ENCODE measurements at places on chromosomes 7 and 10.

- no peaks in the 10 kb centered on the region for H3K27me3 ChIP-seq
- no peak for DNase-seq
- H3K4me1 ChIP-seq = peaks cover 32% of the 10 kb centered on the region
- H3K36me3 ChIP-seq = peaks cover 7% of the 10 kb centered on the region
- H3K27ac ChIP-seq = peak overlapping the region; percentile 87
- H3K4me3 ChIP-seq = no peak overlapping the region
These were observed 1.0 kb upstream of the PILRA start for GRCh38 chr7:100372256-100372655.

DNA sequence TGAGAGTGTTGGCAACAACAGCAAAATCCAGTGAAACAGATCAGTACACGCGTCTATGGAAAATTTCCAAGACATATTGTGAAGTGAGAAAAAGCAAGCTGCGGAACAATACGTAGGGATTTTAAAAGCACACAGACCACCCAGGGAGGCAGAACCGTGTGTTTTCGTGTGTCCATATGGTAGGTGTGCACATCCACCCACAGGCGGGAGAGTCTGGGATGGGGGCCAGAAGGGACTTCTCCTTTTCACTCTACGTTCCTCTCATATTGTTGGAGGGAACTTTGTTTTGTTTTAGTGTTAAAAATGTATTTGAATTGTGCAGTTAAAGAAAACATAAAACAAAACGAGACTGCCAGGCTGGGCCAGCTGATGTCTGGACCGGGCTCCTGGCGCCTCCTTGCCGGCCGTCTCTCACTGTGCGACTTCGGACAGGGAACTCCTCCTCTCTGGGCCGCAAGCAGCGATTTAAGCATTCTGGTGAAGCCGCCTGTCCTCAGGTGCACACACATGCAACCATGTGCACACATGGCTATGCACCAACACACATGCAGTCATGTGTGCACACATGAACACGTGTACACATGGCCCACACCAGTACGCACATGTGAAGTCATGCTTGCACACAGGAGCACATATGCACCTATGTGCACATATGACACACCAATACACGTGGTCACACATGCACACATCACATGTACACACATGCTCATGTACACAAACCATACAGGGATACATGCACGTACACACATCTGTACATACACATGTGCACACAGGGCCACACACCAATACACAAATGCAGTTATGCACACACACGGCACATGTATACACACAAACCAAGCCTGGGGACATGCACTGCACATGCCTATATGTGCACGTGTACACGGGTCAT lies 141.1 kb downstream of the ELFN1 start:
- no peak overlapping the region for H3K4me3 ChIP-seq
- H3K27ac ChIP-seq = no peak overlapping the region
- H3K4me1 ChIP-seq = no peaks in the 10 kb centered on the region
- DNase-seq = no peak
- H3K27me3 ChIP-seq = no peaks in the 10 kb centered on the region
- H3K36me3 ChIP-seq = no peaks in the 10 kb centered on the region

DNA sequence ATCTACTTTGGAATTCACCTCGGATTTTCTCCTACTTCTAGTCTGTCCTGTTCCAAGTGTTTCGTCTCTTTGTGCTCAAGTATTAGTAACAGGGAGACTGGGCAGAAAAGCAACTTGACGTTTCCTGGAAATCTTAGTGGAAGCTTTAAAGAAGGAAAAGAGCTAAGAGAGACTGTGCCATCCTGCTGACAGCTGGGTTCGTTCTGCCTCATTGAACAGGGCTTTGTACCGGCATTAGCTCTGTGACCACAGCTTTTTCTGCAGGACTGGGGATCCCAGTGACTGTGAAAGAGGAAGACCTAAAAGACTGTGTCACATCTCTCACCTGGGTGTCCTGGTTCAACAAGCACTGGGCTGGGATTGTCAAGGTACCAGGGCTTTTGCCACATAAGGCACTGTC lies 70.8 kb upstream of the CDCA7L start:
- H3K36me3 ChIP-seq = no peaks in the 10 kb centered on the region
- H3K4me3 ChIP-seq = no peak overlapping the region
- H3K27me3 ChIP-seq = peaks cover 25% of the 10 kb centered on the region
- no peak overlapping the region for H3K27ac ChIP-seq

DNA sequence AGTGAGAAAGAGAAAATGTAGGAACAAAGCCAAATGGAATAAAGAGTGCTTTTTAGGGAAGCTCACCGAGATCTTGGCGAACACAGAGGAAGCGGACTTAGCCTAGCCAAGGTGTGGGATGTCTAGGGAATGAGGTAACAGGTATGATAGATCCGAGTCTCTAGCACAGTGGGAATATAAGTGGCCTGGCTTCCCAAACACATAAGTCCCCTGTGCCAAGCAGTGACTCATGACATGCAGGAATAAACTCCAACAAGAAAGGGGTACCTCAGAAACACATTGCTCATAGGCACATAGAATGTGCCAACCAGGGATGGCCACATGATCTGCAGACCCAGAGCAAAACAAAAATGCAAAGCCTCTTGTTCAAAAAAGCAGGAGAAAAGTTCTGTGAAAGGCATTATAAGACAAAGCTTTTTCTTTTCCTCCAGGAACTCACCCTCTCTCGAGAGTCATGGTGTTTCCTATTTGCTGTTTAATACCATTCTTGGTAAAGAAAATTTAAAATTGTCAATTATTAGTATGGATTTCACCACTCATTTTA lies 542.5 kb downstream of the GATA3 start:
- no peaks in the 10 kb centered on the region for H3K4me1 ChIP-seq
- no peak overlapping the region for H3K27ac ChIP-seq
- H3K27me3 ChIP-seq = no peaks in the 10 kb centered on the region

- DNase-seq = no peak
These were observed 70.4 kb downstream of the GPR158 start for GRCh38 chr10:25245165-25245564.

DNA sequence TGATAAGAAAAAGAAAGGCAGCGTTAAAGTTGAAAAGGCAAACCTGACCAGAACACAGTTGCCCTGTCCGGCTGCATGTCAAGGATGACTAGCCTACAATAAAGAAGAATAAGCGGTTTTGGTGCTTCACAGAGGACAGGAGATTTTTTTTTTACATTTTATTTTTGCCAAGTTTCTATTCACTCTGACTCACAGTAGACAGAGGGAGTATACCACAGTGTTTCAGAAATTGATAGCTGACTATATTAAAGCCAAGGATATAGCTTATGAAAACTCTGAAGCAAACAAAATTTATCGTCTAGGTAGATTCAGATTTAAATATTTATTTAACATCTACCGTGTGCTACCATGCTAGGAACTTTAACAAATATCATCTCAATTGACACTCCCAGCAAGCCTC lies 16.9 kb upstream of the POLR1F start:
- H3K27me3 ChIP-seq = peaks cover 29% of the 10 kb centered on the region
- H3K4me1 ChIP-seq = no peaks in the 10 kb centered on the region
- DNase-seq = no peak
- H3K36me3 ChIP-seq = no peaks in the 10 kb centered on the region
- H3K4me3 ChIP-seq = no peak overlapping the region

DNA sequence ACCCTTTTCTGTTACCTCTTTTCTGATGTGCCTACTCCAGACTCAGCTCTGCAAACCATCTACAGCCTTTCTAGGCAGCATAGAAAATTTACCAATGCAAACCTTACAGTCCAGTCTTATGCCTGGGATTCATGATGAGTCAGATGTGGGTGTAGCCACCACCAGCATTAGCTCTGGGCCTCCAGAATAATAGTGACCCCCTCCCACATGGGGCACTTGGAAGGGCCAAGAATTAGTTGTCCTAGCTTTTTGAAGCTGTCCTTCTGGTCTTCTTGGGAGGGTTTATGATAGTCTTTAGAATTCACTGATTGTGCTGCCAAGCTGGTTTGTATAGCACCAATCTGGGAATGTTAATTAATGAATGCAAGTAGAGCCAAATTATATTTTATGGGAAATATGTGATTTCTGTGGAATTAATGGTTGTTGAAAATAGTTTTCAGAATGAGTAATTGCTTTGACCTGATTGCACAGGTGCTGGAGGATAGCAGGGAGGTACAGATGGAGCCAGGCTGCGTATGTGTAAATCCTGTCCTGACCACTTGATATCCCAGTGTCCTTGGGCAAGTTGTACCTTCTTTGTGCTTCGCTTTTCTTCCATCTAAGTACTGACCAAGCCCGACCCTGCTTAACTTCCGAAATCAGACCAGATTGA lies 94.8 kb downstream of the CPED1 start:
- DNase-seq = no peak
- H3K27ac ChIP-seq = no peak overlapping the region
- H3K4me3 ChIP-seq = no peak overlapping the region
- H3K36me3 ChIP-seq = no peaks in the 10 kb centered on the region

DNA sequence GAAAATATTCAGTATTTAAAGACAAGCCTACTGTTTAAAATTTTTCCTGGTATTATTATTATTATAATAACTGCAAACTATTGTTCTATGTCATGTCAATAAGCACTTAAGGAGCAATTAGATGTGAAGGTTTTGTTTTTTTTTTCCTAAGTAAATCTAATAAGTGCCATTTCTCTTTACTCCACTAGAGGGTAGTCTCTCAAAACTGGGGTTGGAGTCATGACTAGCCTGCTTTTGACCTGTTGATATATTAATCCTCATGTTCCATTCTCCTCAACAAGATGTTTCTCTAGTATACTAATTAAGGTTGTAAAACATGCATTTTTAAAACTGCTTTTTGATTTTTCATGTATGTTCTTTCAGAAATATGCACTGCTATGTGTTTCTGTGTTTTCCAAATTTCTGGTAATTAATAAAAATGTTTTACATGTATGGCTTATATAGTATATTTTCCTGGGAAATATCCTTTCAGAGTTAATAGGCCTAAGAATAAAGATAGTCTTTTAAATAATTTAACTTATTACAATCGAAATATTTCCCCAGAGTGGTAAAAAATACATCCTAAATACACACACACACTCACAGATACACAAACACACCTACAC lies 1.0 kb upstream of the LRRN3 start:
- DNase-seq = no peak
- peak overlapping the region; percentile 91 for H3K27ac ChIP-seq
- H3K4me1 ChIP-seq = peaks cover 52% of the 10 kb centered on the region
- no peaks in the 10 kb centered on the region for H3K27me3 ChIP-seq
- peak overlapping the region; percentile 96 for H3K4me3 ChIP-seq

- DNase-seq = no peak
- H3K36me3 ChIP-seq = peaks cover 26% of the 10 kb centered on the region
- peak overlapping the region; percentile 13 for H3K4me3 ChIP-seq
These were observed 33.4 kb downstream of the CCDC6 start for GRCh38 chr10:59872892-59873463.

DNA sequence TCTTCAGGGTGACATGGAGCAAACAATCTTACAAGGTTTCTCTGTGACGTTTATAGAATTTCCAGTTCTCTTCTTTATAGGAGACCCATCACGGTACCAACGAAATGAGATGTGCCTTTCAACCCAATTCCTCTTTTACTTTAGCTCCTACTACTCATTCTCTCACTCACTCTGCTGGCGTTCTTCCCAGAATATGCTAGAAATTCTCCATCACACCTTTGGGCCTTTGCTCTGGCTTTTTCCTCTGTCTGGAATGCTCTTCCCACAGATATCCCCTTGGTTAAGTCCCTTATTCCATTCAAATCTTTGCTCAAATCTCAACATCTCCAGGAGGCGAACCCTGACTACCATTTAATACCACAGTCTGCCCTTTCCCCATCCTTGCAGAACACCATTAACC lies 39.0 kb downstream of the SEMA3C start:
- no peak for DNase-seq
- no peaks in the 10 kb centered on the region for H3K4me1 ChIP-seq
- no peaks in the 10 kb centered on the region for H3K27me3 ChIP-seq
- H3K36me3 ChIP-seq = no peaks in the 10 kb centered on the region

- no peak overlapping the region for H3K4me3 ChIP-seq
- H3K27me3 ChIP-seq = peaks cover 16% of the 10 kb centered on the region
- no peaks in the 10 kb centered on the region for H3K36me3 ChIP-seq
- no peak for DNase-seq
These were observed 79.6 kb downstream of the RAPGEF5 start for GRCh38 chr7:22277375-22277774.

DNA sequence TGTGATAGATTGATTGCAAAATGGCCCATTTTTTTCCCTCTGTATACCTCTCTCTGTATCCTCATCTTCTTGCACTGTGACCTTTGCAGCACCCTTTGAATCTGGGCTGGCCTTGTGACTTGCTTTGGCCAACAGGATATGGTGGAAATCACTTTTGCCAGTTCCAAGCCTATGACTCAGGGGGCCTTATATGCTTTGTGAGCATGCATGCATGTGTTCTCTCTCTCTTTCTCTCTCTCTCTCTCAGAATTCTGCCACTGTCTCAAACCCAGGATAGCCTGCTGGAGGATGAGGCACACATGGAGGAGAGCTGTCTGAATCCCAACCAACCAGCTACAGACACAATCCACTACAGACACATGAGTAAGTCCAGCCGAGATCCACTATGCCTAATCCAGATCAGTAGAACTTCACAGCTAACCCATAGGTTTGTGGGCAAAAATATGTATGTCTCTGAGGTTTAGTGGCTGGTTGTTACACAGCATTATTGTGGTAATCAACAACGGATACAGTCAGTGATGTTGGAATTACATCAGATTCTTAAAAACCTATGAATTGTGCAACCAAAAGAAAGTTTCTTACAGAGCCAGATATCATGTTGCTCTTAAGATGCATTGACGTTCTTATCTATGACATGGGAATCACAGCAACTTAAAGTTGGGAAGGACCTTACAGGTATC lies 41.8 kb upstream of the ABCB4 start:
- peaks cover 8% of the 10 kb centered on the region for H3K36me3 ChIP-seq
- no peak overlapping the region for H3K27ac ChIP-seq
- DNase-seq = no peak

GRCh38 chr10:9950070-9950469 lies 1067.6 kb upstream of the CELF2 start:
- H3K36me3 ChIP-seq = no peaks in the 10 kb centered on the region
- no peak overlapping the region for H3K4me3 ChIP-seq
- no peak for DNase-seq
- no peak overlapping the region for H3K27ac ChIP-seq

GRCh38 chr10:47261121-47261520 lies 38.9 kb upstream of the GDF10 start:
- H3K4me1 ChIP-seq = peaks cover 95% of the 10 kb centered on the region
- H3K4me3 ChIP-seq = peak overlapping the region; percentile 64
- no peaks in the 10 kb centered on the region for H3K27me3 ChIP-seq
- H3K27ac ChIP-seq = peak overlapping the region; percentile 99

- H3K27ac ChIP-seq = no peak overlapping the region
- DNase-seq = no peak
- H3K4me1 ChIP-seq = peaks cover 18% of the 10 kb centered on the region
- H3K4me3 ChIP-seq = no peak overlapping the region
These were observed 63.6 kb upstream of the COL13A1 start for GRCh38 chr10:69738071-69738470.

GRCh38 chr7:2710901-2711551 lies 23.0 kb downstream of the AMZ1 start:
- H3K4me3 ChIP-seq = no peak overlapping the region
- H3K4me1 ChIP-seq = peaks cover 37% of the 10 kb centered on the region
- DNase-seq = no peak
- no peaks in the 10 kb centered on the region for H3K36me3 ChIP-seq
- H3K27ac ChIP-seq = no peak overlapping the region

All from activated naive CD8-positive, alpha-beta T cell treated with anti-CD3 and anti-CD28 coated beads for 36 hours (primary cell).